Suppressor macrophage (primary cell): ENCODE measurements at places on chromosomes 11 and 22.
A peak's percentile ranks its signal among the peaks of the same experiment; 100 is the strongest.

DNA sequence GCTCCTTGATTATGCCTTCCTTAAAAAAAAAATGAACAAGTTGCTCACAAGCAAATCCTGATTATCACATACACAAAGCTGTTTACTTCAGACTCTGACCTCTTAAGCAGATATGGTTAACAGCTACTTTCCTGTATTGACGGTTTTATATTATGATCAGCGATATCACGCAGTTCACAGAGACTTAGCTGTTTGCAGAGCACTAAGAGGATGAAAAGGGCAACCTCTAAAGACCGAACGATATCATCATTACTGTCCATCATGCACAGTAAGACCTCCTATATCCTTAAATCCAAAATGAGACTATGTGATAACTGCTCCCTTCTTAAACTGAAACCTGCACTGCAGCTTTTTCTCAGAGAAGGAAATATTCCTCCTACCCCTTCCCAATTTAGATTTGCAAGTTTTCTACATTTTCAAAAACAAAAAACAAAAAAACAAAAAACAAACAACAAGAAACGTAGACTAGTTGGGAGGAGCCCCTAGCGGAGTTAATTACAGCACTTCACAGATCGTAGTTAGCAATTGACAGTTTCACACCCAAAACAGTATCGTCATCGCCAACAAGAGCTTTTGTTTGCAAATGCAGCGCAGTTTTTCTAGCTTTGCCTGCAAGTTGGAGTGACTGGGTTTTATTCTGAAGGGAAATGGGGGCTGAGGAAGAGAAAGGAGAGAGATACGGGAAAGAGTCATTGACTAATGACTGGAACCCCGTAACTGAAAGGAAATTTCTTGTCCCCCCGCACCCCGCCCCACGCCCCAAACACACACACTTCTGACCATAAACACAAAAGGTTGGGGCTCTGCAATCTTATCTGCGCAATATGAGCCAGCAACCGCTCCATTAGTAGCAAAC, 1.2 kb downstream of the DDX6 start:
- peak; percentile 41 for DNase-seq

DNA sequence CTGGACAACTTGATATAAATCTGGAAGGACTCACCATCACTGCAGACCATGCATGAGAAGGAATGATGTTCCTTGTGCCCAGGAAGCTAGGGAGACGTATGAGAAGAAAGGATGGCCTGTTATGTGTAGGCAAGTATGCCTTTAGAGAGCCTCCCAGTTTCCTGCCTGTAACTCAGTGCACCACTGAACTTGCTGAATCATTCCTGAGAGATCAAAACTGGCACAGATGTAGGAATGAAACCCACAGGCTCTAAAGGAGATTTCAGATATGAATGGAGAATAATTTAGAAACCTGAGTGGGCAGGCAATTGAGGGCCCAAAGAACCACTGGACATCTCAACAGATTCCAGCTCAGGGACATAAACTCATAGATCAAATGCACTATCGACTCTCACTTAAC, 38.4 kb upstream of the PRSS23 start:
- no peak for DNase-seq

GRCh38 chr11:47393163-47394049, 15.0 kb upstream of the SLC39A13 start:
- peak; percentile 92 for DNase-seq

GRCh38 chr11:34212566-34212965, 107.1 kb downstream of the NAT10 start:
- DNase-seq = no peak

- DNase-seq = no peak
Measured at GRCh38 chr11:116461789-116462188, 311.0 kb downstream of the BUD13 start.

DNA sequence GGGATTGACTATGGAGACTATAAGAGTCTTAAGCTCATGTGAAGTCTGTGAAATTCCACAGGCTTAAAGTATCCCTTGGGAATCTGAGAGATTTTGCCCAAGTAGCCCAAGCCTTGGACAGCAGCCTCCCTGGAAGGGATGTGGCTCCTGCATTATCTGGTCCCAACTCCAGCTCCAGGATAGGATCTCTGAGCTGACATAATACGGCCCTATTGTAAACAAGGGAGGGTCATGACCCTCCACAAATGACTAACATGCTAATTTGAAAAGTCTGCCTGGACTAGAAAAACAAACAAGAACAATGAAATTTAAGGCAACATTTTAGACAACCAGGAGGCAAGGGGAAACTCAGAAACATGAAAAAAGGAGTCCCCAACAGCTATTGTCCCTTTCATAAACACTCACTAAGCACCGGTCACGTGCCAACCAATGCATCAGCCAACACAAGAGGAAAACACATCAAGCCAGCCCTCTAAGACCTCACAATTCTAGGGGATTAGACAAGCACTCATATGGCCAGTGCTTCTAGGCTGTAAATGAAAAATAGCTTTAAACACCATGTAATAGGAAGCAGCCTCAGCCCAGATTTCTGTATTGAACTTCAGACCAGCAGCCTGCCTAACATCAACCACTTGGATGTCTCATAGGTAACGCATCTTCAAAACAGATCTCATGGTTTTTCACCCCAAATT, 101.2 kb upstream of the TIMP3 start:
- no peak for DNase-seq

GRCh38 chr22:24219750-24220149, 25.1 kb downstream of the GGT5 start:
- DNase-seq = no peak

DNA sequence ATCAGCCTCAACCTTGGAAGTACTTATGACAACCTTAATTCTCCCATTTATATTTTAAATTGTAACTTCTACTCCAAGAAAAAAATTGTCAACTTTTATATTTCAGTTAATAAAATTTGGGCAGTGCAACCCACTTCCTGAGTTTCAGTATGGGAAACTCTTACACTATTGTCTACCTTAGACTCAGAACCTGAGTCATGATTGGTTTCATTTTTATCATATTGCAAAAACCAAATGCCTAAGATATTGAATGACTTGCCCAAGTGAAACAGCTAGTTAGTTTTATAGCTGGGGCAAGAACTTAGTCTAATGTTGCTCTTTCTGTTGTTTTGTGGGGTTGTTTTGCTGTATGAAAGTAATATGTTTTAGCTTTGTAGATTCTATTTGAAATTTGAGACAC, 334.0 kb upstream of the ARHGAP42 start:
- DNase-seq = no peak

- DNase-seq = no peak
Measured at GRCh38 chr11:90380206-90380605, 157.4 kb upstream of the CHORDC1 start.

DNA sequence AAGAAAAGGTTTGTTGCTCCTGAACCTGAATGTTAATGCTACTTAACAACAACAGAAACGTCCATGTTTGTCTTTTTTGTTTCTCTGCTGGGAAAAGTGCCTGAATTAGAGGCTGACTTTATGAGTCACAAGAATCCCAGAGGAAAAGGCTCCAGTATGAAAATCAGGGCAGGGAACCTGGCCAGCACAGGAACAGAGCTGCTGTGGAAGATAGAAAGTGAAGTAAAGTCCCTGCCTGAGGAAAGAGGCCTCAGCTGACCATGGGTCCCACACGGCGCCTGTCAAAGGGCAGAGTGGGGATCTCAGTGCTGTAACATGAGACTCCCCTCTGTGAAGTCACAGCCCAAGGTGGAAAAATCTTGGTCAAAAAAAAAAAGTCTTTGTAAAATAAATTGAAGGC, 632.3 kb upstream of the CCDC90B start:
- no peak for DNase-seq

GRCh38 chr22:38383417-38383816, 66.2 kb upstream of the CSNK1E start:
- DNase-seq = no peak

DNA sequence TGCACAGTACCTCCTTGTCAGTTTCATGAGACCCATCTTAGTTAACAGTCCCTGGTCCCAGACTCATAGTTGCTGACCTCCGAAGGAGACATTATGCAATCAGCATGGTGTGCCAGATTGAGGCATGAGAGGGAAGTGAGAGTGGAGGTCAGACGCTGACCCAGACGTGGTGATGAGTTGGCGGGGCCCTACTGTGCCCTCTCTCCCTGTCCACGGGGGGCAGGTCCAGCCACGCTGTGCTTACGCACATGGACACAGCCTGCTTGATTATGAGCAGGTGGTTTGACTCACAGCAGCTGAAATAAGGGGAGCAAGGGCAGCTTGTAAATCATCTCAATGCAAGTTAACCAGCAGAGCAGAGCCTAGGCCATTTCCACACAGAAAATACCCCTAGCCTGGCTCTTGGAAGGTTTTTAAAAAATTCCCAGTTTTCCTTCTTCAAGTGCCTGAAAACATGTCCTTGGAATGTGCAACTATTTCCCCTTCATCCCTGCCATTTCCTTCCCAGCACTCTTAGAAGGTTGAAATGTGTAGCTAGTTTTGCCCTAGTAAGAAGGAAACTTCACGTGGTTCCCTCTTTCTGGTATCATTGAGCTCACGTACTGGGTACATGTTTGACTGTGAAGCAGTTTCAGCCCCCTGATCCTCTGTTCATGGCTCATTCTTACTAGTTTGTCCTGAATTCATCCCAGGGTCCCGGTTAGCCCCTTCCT, 122.6 kb upstream of the SORL1-AS1 start:
- DNase-seq = peak; percentile 95

DNA sequence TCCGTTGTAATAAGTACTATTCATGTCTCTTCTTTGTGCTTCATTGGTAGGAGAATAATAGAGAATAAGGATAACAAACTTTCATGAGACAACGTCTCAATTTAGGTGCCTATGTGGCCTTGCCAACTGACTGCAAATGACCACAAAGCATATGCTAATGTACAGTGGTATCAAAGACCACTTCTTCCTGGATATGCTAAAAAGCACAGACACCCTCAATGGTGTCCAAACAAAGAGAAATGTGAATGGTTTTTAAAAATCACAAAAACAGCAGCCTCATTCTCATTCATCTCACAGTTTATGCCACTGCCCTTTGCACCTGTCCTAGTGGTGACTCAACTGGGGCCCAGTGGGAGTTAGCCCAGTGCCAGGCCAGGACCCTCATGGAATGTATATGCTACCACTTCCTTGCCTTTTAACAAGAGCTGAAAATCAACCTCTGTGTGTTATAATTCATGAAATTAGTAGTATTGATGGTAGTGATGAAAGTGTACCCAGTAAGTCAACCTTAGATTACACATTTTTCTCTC, 65.2 kb upstream of the MTMR2 start:
- no peak for DNase-seq

DNA sequence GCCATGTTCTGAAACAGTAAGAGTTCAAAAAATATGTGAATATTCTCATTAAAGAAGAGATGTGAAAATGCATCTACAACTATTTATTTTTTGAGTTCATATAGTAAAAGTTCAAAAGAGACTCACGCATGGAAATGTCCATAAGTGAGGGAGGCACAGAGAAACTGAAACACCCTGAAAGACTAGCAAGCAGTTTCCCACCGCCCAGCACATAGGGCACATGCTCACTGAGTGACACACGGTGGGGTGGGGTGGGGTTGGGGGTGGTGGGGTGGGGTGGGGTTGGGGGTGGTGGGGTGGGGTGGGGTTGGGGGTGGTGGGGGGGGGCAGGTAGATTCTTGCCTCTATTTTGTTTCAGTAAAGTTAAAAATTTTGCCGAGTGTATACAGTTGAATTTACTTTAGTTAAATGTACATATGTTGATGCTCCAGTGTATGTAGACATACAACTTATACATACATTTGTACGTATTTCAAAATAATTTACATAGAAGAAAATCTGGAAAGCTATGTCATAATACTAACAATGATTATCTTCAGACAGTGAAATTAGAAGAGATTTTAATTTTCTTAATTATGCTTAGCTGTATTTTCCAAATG, 6.3 kb downstream of the CCDC34 start:
- no peak for DNase-seq

DNA sequence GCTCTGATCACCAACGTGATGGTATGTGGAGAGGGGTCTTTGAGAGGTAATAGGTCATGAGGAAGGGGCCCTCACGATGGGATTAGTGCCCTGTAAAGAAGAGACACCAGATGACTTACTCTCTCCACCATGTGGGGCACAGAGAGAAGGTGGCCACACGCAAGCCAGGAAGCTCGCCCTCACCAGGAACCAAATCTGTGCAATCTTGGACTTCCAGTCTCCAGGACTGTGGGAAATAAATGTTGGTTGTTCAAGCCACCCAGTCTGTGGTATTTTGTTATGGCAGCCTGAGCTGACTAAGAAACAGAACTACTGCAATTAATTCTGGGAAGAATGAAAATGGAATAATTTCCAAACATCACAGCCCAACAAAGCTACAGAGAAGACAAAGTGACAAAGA, 117.5 kb downstream of the SNX19 start:
- DNase-seq = no peak

DNA sequence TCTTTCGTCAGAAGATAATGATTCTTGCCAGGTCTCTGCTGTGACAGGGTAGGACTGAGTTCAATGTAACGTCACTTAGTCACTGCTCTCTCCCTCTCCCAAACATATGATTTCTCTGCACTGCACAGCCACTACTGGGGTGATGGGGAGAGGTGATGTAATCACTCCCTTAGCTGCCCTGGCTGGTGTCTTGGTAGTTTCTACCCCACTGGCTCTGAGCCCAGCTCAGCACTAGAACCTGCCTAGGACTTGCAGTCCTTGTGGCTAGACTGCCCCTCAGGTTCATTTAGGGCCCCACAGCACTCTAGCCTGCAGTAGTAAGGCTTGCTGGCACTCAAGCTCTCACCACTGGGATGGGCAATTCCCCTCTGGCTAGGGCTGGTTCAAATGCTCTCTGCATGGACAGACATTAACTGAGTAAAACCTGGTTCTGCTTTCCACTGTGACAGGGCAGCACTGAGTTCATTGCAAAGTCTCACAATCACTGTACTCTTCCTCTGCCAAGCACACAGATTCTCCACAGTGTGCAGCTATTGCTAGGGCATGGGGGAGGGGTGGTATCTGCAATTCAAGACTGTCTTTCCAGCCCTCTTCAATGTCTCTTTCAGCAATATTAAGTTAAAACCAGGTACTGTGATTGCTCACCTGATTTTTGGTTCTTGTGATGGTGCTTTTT, 571.4 kb upstream of the FAT3 start:
- no peak for DNase-seq

- peak; percentile 41 for DNase-seq
Measured at GRCh38 chr11:122709039-122709760, 53.7 kb downstream of the UBASH3B start.

DNA sequence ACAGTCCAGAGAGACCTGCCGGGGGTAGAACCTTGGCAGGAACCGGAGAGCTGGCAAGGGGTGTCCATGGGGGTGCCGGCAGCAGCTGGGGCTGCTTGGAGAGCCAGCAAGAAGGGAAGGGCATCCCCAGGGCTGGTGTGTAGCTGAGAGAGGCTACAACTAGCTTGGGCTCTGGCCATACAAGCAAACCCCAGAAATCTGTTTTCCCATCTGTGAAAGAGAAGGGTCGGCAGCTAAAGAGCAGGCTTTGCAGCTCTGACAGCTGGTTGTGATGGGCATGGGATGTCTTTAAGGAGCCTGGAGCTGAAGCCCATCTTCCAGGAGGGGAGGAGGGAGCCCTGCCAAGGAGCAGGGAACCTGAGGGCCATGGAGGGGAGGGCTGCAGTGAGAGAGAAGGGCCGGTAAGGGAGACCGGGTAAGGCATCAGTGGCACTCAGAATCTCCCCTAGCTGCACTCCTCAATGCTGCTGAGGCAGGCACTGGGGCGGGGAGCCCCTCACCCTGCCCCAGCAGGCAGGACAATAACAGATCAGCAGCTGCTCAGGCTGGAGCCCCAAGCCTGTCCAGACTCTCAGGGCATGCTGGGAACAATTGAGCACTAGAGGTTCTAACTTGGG, 3.9 kb downstream of the CHST1 start:
- DNase-seq = no peak
